ENCODE measurements at places on chromosomes 2 and 18.

DNA sequence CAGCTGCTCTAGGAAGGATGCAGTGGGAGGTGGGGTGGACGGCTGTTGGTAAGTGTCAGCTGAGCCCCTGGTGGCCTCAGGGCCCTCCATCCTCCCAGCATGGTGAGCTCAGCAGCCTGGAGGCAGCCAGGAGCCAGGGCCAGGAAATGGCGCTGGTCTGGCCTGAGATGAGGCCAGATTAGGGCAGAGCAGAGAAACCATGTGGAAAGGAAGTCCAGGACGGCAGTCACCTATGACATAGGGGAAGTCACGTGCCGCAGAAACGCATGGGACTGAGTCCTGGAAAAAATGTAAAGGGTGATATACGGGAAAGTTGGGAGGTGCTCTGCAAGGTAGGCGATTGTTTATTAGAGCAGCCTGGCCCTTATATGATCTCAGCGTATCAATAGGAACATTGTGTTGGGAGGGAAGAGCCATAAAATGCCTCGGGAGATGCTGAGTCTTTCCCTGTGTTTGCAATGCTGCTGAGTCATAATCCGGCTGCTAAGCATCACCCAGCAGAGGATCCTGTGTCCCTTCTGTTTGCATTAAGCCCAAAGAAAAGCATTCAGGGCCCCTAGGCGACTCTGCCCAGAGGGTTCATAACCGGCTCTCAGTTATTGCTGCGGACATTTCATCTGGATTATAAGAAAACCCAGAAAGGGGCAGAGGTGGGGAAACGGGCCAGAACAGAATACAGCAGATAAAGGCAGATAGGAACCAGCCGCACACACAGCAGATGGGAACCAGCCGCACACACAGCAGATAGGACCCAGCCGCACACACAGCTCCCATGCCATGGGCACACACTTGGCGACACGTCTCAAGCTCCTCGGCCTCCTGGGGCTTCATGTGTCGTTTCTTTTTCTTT lies 30.3 kb upstream of the B3GNT7 start:
- DNase-seq = no peak

- no peak for DNase-seq
Observed at GRCh38 chr2:137220438-137220993, 455.2 kb downstream of the THSD7B start.

- DNase-seq = no peak
Observed at GRCh38 chr2:183359867-183360266, 235.6 kb downstream of the NUP35 start.

GRCh38 chr2:73939419-73939818 lies 12.7 kb downstream of the DGUOK start:
- DNase-seq = no peak

DNA sequence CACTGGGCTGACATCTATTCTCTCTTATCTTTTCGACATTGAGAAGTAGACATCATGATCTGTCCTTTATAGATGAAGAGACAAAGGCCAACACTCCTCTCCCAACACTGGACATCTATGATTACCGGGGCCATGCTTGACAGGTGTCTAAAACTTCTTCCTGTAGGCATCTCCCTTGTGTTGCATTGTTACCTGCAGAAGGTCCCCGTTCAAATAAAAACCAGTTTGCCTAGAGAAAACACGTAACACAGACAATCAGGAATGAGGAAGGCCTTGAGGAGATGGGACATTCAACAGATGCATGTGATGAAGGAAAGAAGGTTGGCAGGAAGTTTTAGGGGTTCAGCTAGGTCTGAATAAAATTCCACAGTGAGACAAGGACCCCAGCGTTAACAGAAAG lies 70.8 kb upstream of the ST8SIA3 start:
- no peak for DNase-seq

GRCh38 chr18:73942081-73942625 lies 205.5 kb downstream of the FBXO15 start:
- DNase-seq = no peak

- DNase-seq = no peak
Observed at GRCh38 chr2:20467789-20468548, 21.1 kb downstream of the RHOB start.

DNA sequence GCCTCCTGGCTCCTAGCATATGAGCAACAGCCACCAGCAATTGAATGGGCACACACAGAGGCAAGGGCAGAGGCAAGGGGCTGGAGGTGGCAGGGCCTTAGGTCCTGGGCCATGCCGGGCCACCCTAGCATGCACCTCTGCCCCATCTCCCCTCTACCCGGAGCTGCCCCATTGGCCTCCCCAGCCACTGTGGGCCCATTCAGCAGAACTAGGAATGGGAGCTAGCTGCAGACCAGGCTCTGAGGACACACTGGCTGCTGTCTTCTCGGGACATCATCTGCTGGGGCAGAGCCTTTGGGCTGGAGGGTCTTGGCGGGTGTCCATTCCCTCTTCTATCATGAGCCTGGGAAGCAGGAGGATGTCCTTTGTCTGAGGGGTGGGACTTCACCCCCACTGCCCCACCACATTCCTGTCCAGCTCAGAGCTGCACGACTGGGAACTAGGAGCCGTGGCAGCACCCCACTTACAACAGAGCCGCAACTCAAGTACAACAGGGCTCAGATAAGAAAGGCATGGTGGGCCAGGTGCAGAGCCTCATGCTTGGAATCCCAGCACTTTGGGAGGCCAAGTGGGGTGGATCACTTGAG lies 800 bp downstream of the VIL1 start:
- no peak for DNase-seq
